ENCODE measurements at places on chromosomes 7 and 10. TPM values are rescaled to one million over a fixed set of nuclear protein-coding genes. Genes with fewer than 3 reads are reported as not detected.

DNA sequence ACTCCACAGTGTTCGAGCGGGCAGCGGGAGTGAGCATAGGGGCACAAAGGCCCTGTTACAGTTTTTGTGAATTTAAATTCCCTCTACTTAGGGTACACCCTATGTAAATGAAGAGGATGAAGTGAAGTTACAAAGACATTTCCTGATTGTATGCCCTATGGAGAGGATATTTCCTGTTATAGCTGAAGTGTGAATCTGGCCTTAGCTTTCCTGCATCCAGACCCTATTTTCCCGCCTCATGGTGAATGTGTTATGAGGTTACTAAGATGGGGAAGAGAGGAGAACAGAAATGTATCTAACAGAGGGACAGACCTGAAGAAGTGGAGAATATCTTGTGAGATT is 37.8 kb upstream of the COMMD3 start:
- no peak for DNase-seq

RAPGEF5 gene
- total RNA-seq: 47.7 TPM

PPP2R2D gene
- 48.6 TPM for total RNA-seq

DNA sequence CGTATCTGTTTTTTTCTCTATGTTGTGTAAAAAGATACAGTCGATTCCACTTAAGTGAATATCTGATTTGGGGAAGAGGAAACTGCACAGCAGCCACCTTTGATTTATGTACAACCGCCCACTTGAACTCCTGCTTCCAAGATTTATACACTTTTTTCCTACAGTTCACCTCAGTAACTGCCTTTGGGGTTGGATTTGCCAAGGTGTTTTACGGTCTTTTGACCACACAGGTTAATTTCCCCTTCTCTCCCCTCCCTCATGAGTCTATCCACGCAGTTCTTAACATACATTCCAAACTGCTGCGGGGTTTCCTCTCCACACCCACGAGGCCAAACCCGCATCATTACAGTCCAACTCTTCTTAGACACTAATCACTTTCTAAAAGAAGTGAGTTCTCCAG is 277.0 kb downstream of the USP6NL start:
- no peak for DNase-seq

DNA sequence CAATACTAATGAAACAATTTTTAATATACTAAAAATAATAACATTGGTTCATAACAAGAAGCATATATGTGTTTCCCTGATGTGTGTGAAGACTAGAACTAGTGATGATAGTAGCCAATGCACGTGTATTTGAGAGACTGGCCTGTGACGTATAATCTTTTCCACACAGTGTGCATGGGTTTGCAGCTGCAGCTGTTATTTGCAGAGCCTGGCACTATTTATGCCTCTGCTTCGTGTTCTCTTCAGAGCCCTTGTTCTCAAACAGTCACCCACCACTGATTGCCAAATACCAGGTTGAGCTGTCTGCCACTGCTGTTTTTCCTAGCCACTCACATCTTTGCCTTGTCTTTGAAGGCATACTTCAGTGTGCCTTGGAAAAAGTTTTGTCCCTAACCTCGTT is 531.7 kb downstream of the ETV1 start:
- DNase-seq: no peak

- no peak for DNase-seq
These were observed 70.3 kb upstream of the RSU1 start for GRCh38 chr10:16887565-16887964.

GRCh38 chr10:116151076-116151475 is 121.9 kb downstream of the GFRA1 start:
- no peak for DNase-seq

DNA sequence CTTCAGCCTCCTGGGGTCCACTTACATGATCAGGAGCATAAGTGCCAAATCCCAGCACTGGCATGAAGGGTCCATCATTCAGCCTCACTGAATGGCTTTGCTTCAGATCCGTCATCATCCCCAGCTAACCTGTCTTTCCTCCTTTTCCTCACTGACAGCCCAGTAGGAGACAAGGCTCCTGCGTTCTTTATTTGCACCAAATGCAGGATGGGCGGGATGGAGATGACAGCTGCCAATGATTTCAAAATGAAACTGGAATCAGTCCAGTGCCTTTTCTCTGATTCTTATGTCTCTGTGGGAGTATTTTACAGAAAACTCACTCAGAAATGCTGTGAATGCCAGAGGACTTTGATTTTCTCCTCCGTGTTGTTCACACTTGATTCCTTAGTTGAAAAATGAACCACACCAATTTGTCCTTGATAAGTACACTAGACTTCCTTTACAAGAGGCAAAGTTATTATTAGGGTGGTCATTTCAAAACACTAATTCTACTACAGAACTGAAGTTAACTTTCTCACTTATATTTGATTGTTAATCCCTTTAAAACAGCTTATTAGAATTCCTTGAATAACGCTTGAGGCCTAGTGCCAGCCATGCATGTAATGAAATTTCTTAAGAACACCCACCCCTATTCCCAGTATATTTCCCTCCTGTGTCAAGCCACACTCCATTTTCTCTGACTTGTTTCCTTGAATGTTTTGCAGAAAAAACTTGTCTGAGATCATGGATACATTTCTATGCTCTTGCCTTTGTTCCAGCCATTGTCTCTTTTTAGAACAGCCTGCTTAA is at the start of gene AKR1C8:
Gene AKR1C8 (minus strand): TSS at position 164 of the 789 bp plus-strand sequence. CDS start 46 bp downstream, at position 118.
- DNase-seq: no peak

- DNase-seq: no peak
These were observed 69.5 kb downstream of the ADCYAP1R1 start for GRCh38 chr7:31121601-31122000.

DNA sequence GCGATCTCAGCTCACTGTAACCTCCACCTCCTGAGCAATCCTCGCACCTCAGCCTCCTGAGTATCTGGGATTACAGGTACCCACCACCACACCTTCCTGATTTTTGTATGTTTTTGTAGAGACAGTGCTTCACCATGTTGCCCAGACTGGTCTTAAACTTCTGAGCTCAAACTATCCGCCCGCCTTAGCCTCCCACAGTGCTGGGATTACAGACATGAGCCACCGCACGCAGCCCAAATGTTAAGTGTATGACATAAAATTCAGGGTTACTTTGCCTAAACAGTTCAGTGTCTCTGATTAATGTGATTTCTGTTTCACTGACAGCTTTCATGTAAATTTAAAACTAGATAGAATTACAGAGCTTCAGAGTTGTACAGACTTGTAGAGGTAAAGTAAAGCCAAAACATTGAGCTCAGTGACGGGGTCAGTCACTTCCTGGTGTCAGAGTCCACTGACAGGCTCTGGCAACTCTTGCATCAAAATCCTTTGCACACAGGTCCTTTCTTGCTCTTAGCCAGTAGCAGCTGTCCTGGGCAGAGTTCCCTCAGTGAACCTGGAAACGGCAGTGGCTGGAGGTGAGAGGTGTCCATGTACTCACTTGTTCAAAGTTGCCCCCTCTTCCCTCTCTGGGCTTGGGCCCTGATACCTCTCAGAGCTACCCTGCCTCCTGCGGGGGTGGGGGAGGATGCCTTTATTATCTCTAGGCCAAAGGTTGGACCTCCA is 33.7 kb downstream of the MGMT start:
- no peak for DNase-seq

DNA sequence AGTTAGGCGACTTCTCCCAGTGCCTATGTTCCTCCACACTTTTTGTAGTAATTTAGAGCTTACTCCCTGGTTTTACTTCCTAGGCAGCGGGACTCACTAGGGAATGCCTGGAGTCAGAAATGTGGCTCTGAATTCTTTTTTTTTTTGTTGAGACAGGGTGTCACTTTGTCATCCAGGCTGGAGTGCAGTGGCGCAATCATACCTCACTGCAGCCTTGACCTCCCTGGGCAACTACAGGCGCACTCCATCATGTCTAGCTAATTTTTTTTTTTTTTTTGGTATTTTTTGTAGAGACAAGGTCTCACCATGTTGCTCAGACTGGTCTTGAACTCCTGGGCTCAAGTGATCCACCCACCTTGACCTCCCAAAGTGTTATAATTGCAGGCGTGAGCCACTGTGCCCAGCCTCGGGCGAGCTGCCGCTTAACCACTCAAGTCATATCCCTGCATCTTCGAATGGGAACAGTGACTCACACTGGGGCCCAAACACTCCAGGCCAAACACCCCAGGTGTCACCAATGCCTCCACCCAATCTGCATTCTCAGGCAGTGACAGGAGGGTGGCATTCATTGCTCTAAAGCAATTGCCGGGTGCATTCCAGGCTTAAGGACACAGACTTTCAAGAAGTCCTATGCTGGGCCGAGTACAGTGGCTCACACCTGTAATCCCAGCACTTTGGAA is 19.6 kb downstream of the RGS10 start:
- DNase-seq: no peak

GRCh38 chr7:45102785-45103712 is 8.4 kb downstream of the TBRG4 start:
- DNase-seq: no peak

DNA sequence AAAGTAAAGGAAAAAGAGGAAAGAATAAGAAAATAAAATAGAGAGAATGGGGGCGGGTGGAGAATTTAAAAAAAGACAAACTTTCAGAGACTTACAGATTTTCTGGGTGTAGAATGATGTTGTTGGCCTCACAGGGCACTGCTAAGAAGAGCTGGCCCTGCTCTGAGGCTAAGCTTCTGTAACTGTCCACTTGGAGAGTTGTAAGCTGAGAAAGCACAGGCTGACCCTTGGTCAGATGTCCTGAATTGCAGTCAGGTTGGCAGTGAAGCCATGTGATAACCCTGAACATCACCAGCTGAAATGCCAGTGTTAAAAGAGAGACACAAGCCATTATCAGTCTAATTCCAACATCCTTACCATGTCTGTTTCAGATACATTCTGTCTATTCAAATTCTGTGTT is 272.1 kb upstream of the SORCS1 start:
- no peak for DNase-seq

GRCh38 chr7:104130726-104131125 is 77.1 kb downstream of the ORC5 start:
- DNase-seq: no peak

DNA sequence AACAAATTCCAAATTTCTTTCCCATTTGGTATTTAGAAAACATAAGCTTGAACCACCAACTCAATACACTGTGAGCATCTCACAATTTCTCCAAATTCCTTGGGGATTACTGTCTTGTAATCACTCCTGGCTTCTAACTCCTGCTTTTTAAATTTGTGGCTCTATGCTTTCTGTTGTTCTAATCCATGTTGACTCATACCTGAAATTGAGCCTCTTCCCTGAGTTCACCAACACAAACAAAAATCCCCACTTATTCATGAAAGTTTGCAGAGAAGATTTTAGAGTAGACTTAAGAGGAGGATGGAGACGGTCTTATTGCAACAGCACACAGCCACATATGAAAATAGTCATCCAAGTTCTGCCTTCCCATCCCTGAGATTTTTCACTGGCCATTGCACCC is 252.5 kb downstream of the PTEN start:
- DNase-seq: no peak

DNA sequence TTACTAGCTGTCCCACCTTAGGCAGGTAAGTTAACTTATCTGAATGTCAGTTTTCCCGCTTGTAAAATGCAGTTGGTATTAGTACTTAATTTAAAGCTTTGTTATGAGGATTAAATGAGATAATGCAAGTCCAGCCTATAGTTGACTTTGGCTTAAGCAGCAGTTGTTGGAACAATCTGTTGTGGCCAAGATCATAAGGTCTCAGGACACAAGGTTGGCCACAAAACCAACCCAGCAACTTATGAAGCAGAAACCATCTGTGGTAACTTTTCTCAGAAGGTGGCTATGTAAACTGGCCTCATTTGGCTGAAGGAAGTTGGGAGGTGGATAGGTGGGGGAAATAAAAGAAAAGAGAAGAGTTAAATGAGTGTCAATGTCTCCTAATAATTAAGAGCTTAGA is 29.4 kb downstream of the ENTPD1 start:
- no peak for DNase-seq

GRCh38 chr7:92648067-92648466 is 57.9 kb upstream of the FAM133B start:
- no peak for DNase-seq

GRCh38 chr10:28987555-28988320 is 301.1 kb upstream of the LYZL1 start:
- DNase-seq: no peak

DNA sequence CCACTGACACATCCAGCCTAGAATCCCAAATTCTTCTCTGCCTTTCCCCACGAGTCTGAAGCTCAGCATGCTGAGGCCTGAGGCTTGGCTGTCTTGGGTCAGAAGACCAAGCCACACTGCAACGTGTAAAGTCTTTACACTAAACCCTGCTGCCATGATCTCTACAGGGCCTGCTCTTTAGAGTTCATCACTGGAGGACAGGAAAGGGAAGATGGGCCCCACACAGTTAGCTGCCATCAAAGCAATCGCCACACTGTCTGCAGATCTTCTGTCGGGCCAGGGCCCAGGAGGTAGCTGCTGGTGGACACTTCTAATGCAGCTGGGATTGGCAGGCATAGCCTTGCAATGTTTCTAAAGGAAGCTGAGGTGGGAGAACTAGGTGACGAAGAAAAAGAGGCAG is 8.4 kb upstream of the TECTB start:
- DNase-seq: no peak

- no peak for DNase-seq
These were observed 480 bp downstream of the VPS50 start for GRCh38 chr7:93232673-93233018.

AVPI1 gene
- total RNA-seq: 133 TPM

DNA sequence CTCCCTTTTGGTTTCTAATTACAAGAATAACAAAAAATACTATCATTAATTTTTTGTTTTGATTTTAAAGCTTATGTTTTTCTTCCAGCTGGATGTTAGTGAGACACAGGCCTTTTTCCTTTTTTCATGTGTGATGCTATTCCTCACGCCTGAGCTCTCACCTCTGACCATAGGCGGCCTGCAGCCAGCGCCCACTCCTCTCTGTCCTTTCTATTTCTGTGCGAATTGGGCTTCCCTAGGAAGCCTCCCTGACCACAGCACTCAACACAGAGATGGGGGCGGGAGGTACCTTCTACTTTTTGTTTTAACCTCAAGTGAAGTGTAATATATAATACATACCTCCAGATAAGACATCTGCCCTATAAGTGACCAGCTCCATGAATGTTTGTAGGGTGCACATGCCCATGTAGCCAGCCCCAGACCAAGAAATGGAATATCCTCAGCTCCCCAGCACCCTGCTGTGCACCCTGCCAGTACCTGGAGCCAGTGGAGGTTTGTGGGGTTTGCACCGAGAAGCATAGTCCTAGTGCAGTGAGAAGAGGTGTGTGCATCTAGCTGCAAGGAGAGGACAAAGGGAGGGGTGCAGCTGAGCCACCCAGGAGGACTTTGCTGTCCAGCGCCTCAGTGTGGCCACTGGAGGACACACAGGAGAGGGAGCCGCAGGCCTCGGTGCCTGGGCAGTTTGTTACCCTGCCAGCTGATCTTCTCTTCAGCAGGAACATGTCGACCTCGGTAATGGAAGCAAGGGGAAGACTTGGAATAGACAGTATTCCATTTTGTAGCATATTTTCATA is 38.5 kb downstream of the BNIP3 start:
- DNase-seq: no peak

WDFY4 gene
- total RNA-seq: 0.91 TPM

ANKRD30A gene
- total RNA-seq: 0.08 TPM

EVX1 gene
- total RNA-seq: not detected

- DNase-seq: no peak
These were observed 786 bp downstream of the CUEDC2 start for GRCh38 chr10:102431452-102432124.

DNA sequence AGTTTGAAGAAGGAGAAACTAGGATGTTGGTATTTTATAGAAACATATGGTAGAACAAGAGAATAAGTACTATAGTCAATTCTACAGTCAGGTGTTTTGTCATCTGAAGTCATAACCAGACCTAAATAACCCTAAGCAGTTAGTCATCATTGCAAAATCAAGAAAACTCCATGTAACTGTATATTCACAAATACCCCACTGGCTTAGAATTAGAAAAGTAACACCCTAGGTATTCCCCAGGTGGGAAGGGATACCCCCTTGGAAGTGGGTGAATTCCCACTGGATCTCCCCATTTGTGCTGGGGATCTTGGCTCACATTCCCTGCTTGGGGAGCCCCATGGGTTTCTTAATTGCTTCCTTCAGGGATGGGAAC is 45.9 kb upstream of the ITGB8 start:
- DNase-seq: no peak

Data from lower leg skin (tissue), 4 donors.